Brain microvascular endothelial cell (primary cell): ENCODE measurements at places on chromosomes 12 and 14.
A peak's percentile ranks its signal among the peaks of the same experiment; 100 is the strongest.

- DNase-seq = peak; percentile 24
Measured at GRCh38 chr12:94336211-94336925, 123.3 kb downstream of the CEP83 start.

DNA sequence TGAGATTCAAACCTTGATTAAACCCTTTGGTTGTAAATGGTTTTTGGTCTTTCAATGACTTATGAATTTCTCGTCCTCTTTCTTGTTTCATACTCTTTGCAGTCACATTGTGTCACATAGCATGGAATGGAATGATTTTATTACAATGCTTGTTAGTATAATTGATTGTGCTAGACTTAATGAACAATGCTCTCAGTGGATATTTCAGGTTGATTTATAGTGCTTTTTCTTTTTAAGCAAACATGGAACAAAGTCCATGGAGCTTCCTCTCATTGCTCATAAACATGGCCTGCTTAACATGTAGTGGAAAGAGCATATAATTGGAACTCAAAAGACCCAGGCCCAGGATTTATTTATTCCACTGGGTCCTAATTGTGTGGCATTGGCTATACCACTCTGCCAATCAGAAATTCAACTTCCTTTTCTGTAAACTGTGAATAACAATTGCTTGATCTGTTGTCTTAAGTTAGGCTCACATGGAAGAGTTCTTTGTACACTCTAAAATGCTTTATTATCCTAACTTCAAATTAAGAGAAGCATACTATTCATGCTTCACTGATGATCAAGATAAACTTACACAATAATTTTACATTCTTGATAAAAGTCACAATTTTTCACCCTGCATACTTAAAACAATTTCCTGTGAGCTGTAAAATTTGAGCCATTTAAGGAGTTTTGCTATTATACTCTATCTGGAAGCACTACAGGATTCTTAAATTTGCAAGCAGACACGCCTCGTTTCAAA, 370.5 kb upstream of the PDE3A start:
- no peak for DNase-seq

DNA sequence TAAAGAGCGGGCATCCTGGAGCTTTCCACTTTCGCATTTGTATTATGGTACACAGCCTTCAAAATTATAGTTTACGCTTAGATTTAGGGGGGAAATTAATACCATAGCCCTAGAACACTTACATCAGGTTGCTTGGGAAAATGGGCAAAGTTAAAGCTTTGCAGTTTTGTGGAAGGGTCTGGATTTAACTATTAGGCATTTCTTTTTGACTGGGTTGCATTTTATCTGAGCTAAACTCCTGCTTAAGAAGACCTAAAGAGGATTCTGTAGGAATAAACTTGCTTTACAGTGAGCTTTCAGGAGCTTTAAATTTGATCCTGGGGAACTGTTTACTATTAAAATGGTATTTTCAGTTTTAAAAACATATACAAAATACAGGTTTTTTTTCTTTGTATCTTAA, 42.8 kb upstream of the PTPRQ start:
- DNase-seq = no peak

- DNase-seq = no peak
Measured at GRCh38 chr14:34179727-34180126, 228.9 kb upstream of the EGLN3 start.

- DNase-seq = no peak
Measured at GRCh38 chr12:46484396-46485061, 112.0 kb upstream of the SLC38A2 start.

DNA sequence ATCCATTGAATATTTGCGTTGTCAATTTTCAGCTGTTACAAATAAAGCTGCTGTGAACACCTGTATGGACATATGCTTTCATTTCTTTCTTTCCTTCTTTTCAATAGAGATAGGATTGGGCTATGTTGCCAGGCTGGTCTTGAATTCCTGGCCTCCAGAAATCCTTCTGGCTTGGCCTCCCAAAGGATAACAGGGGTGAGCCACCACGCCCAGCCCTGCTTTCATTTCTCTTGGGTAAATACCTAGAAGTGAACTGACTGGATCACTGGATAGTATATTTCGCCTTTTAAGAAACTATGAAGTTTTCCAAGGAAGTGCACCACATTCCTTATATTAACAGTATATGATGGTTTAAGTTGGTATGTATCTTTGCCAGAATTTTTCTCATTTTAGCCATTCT, 32.3 kb upstream of the EAPP start:
- DNase-seq = no peak

DNA sequence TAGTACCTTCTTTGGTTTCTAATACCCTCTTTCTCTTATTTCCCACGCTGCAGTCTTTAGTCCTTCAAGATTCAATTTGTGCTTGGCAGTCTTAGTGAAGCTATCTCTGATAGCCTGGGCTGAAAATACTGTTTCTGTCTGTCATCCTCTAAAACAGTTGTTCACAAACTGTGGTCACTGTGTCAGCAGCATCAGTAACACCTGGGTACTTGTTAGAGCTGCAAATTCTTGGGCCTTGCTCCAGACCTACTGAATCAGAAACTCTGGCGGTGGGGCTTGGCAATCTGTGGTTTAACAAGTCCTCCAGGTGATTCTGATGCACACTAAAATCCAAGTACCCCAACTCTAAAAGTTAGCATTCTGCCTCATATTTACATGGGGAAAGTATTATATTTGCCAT, 217.5 kb upstream of the SEL1L start:
- no peak for DNase-seq

- DNase-seq = no peak
Measured at GRCh38 chr12:84397263-84397662, 515.3 kb downstream of the SLC6A15 start.

GRCh38 chr12:72275526-72275925, 3.4 kb downstream of the TRHDE start:
- DNase-seq = no peak

- DNase-seq = no peak
Measured at GRCh38 chr12:54455760-54456469, 17.5 kb downstream of the GTSF1 start.

DNA sequence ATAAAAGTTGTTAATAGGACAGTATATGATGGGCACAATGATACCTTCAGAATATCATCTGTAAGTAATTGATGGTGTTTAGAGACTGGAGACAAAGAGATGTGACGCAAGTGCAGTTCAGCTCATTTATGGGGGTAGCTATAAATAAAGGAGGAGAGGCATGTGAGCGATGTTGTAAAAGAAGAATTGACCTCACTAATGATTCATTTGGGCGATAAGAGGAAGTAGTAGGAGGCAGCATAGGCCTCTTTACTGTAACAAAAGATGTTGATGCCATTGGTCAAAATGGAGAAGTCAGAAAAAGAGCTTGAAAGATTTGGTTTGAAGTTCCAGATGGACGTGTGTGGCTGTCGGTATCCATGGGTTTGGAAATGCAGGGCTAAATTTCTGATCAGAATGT, 70.0 kb downstream of the FLRT2 start:
- no peak for DNase-seq

- no peak for DNase-seq
Measured at GRCh38 chr12:48969160-48969771, 2.3 kb downstream of the WNT10B start.

GRCh38 chr14:52455291-52456088, 96.8 kb downstream of the TXNDC16 start:
- DNase-seq = peak; percentile 41

GRCh38 chr14:97077253-97077653, 280.1 kb downstream of the VRK1 start:
- DNase-seq = peak; percentile 47

DNA sequence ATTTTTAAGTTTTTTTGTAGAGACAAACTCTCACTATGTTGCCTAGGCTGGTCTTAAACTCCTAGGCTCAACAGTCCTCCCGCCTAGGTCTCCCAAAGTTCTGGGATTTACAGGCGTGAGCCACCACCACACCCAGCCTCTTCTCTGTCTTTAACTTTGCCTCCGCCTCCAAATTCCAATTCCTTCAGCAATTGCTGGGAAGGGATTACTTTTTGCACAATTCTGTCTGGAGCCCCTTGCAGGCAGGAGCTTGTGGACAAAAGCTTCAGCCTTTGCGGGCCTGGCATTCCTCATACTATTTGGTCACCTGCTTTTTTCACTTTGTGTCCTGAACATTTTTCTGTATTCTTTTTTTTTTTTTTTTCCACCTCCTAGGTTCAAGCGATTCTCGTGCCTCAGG, 26.0 kb downstream of the SH2B3 start:
- no peak for DNase-seq

DNA sequence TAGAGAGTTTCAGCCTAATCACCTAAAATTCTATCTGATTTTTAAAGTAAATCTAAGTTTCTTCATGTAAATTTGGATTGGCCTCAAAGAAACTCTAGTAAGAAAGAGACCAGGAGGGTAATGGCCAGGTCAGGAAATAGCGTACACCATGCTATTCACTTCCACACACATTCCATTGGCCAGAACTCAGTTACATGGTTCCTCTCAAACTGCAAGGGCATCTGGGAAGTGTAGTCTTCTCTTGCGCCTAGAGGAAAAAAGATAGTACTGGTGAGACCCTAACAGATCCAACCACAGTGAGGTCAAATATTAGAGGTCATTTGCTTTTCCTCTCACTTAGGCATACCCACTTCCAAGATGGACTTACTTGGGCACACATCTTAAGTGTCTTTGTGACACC, 39.1 kb downstream of the MBIP start:
- no peak for DNase-seq

- DNase-seq = no peak
Measured at GRCh38 chr14:105425823-105426247, 6.2 kb downstream of the MTA1 start.

DNA sequence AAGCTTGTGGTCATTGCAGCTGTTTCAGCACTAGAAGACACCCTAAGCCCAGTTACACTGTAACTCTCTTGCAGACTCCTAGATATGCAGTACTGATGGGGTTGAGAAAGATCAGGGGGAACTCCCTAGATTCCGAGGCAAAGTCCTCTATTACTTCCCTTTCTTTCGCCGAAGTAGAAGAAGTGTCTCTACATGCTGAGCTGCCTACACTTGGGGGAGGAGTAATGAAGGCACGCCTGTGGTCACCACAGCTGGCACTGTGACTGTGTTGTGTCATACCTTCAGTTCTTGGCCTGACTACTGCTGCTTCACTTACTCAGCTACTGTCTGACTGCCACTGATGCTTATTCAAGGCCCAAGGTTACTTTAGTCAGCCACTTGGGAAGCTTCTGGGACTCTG, 35.1 kb upstream of the RPL10L start:
- no peak for DNase-seq

- no peak for DNase-seq
Measured at GRCh38 chr12:26304273-26304672, 108.9 kb downstream of the SSPN start.

GRCh38 chr12:58884916-58885315, 35.4 kb downstream of the LRIG3 start:
- DNase-seq = no peak

GRCh38 chr14:72558721-72559120, 335.2 kb downstream of the DPF3 start:
- DNase-seq = no peak

GRCh38 chr12:129530517-129530916, 373.3 kb downstream of the TMEM132D start:
- DNase-seq = no peak

GRCh38 chr14:51365241-51365965, 125.4 kb downstream of the TMX1 start:
- DNase-seq = no peak

GRCh38 chr14:68487805-68488590, 304.9 kb downstream of the ZFP36L1 start:
- peak; percentile 39 for DNase-seq

DNA sequence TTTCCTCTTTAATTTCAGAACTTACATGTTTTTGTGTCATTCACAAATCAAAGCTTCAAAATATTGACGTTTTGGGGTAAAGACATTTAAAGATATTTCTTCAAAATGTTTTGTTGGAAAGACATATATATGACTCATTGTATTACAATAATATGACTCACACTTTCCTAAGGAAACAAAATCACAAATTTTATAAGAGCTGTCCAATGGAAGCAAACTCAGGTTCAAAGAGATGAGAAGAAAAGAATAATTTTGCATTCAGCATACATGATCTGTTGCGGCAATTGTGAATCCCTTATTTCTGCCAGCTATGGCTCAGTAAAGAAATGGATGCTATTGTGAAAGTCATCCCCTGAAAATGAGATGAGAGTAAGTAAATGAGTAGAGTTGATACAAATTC, 82.7 kb downstream of the GRIP1 start:
- no peak for DNase-seq

DNA sequence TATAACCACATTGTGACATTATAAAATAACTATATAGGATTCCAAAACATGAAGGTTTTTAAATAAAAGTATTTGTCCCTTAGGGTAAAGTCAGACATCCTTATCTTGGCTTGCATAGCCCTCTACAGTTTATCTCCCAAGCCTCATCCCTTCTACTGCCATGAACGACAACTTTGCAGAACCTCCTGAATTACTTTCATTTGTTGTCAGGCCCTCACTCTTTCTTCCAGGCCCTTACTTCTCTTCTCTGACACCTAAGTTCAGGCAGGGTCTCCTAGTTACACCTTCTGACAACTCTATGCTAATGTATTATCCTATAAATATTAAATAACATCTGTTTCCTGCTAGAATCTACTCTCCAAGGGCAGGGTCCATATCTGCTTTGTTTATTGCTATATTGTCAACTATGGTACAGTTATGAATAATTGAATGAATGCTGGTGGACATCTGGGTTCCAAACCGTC, 115.7 kb upstream of the MDM1 start:
- DNase-seq = no peak

- peak; percentile 34 for DNase-seq
Measured at GRCh38 chr12:63845726-63846125, 1.2 kb downstream of the SRGAP1 start.

DNA sequence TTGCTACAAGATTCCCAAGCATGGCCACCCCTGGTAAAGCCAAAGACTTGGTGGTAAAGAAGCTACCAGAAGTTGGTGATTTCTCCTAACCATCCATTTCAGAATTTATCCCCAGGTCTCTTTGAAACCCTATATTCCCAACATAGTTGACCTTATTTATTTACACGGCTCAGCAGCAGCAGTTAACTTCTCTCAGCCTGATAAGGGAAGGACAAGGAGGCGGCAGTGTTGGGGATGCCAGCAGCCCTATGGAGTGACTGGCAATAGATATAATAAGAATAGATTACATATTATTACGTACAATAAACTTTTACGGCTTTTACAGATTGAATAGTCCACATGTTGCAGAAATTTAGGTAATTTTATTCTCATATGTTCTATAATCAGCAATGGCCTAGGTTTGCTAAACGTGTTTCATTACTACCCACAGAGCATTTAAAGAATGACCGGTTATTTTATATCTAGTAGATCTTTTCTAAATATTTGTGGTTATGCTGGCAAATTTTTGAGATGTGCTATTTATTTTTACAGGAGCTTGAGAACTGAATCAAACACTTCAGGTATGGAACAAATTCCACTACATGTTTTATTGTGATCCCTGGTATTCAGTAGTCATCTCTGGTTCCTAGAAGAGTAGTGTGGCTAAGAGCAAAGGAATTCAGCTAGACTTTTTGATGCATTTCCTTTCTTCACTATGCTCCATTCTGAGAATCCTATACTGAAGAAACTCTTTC, 19.8 kb upstream of the PALS1 start:
- peak; percentile 15 for DNase-seq
